Effector memory CD4-positive, alpha-beta T cell (primary cell): ENCODE measurements at places on chromosomes 1 and 21.

GRCh38 chr1:55623311-55623710 lies 408.1 kb upstream of the USP24 start:
- H3K4me3 ChIP-seq: no peak overlapping the region
- no peaks in the 10 kb centered on the region for H3K27me3 ChIP-seq

DNA sequence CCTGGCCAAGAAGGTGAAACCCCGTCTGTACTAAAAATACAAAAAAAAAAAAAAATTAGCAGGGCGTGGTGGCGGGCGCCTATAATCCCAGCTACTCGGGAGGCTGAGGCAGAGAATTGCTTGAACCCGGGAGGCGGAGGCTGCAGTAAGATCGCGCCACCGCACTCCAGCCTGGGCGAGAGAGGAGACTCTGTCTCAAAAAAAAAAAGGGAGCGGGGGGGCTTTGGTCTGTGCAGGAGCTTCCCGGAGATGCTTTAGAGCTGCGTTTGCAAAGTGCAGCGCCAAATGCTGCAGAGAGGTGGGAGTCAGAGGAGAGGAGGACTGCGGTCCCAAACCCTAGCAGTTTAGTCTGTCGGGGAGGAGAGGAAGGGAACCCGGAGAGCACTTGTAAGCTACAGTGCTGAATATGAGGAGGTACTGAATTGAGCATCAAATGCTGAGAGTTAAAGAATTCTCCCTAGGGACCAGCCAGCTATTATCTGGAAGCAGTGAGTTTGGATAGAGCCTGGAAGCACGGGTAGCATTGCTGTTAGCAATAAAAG lies 569 bp downstream of the FALEC start:
- no peak overlapping the region for H3K27ac ChIP-seq
- no peaks in the 10 kb centered on the region for H3K27me3 ChIP-seq
- peaks cover 11% of the 10 kb centered on the region for H3K4me1 ChIP-seq
- peak overlapping the region; percentile 69 for H3K4me3 ChIP-seq
- DNase-seq: no peak

DNA sequence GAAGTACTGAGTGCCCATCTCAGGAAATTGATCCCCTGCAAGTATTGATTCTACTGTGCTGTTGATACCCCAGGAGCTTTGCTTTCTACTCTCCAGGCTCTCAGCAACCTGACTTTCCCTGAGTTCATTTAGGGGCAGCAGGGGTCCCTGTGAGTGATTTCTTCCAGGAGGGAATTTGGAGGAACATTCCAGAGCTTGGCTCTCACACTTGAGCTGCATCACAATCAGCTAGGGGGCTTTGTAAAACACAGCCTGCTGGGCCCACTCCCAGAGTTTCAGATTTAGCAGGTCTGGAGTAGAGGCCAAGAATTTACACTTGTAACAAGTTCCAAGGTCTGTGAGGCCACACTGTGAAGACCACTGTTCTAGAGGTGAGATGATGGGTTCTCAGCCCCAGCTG lies 16.1 kb upstream of the ACTL8 start:
- DNase-seq: no peak
- no peak overlapping the region for H3K27ac ChIP-seq
- H3K4me3 ChIP-seq: no peak overlapping the region
- no peaks in the 10 kb centered on the region for H3K4me1 ChIP-seq
- H3K36me3 ChIP-seq: no peaks in the 10 kb centered on the region

- no peaks in the 10 kb centered on the region for H3K4me1 ChIP-seq
- DNase-seq: no peak
- no peak overlapping the region for H3K27ac ChIP-seq
- H3K36me3 ChIP-seq: no peaks in the 10 kb centered on the region
- no peak overlapping the region for H3K4me3 ChIP-seq
Observed at GRCh38 chr1:165129568-165130164, 226.8 kb downstream of the LMX1A start.

DNA sequence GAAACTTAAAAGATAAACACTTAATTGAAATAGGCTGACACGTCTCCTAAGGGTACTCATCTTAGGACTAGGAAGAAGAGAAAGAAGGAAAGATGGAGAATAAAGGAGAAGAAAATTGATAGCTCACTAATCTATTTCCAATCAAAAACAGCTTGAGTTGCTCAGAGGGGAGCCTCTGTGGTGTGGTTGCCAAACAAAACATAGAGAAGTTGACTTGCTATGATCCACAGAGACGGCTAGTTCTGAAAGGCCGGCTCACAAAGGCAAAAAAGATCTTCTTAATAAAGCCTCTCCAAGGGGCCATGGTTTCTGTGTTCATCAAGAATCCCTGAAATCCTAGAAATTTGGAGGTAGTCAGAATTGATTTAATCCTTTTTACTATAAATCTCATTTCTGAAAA lies 644.1 kb downstream of the LMO4 start:
- H3K4me3 ChIP-seq: no peak overlapping the region
- H3K4me1 ChIP-seq: no peaks in the 10 kb centered on the region
- H3K27ac ChIP-seq: no peak overlapping the region
- DNase-seq: no peak
- no peaks in the 10 kb centered on the region for H3K36me3 ChIP-seq

DNA sequence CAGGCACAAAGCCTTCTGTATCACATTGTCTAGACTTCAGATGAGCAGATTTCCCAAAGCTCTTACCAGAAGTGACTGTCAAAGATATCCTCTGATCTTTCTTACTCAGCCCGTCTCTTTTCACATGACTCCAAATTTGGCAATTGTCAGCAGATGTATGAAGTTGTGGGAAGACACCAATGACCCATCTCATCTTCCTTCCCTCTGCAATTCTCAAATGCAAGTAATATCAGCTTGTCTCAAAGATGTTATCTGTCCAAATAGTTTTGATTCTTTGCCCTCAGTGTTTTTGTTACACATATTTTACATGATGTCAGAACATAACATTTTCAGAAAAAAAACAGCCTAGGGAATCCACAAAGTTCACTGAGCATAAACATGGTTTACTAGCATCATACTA lies 45.1 kb upstream of the RGS2 start:
- H3K4me1 ChIP-seq: no peaks in the 10 kb centered on the region
- no peaks in the 10 kb centered on the region for H3K27me3 ChIP-seq
- no peaks in the 10 kb centered on the region for H3K36me3 ChIP-seq

DNA sequence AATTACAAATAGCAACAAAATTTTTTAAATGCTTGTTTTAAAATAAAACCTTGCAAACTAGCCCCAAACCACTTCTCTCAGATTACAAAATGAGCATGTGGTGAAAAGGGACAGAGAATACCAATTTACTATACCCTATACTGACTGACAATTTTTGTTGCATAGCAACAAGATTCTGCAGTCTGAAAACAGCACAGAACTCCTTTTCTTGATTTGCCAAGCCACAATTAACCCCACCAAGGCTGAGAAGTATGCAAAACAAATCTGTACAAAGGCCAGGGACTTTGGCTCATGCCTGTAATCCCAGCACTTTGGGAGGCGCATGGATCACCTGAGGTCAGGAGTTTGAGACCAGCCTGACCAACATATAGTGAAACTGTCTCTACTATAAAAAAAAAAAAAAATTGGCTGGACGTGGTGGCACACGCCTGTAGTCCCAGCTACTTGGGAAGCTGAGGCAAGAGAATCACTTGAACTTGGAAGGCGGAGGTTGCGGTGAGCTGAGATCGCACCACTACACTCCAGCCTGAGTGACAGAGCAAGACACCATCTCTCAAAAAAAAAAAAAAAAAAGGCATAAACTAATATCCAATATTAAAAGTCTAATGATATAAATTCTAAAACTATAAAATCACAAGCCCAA lies 21.8 kb downstream of the ENAH start:
- no peaks in the 10 kb centered on the region for H3K27me3 ChIP-seq
- H3K4me3 ChIP-seq: no peak overlapping the region
- DNase-seq: no peak
- H3K27ac ChIP-seq: no peak overlapping the region

DNA sequence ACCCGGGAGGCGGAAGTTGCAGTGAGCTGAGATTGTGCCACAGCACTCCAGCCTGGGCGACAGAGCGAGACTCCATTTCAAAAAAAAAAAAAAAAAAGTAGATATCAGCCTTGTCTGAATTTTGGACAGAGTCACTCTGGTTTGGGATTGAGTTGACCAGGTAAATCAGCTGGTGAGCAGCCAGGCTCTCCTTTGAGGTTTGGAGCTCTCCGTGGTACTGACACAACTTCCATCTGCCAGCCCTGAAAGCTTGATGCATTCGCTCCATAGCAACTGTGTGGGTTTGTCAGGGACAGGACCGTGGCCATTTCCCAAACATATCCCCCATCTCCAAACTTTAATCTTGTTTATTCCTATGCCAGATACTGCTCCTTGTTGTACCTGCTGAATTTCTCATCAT lies 155.2 kb downstream of the DMRTA2 start:
- H3K27ac ChIP-seq: no peak overlapping the region
- H3K27me3 ChIP-seq: no peaks in the 10 kb centered on the region
- H3K36me3 ChIP-seq: no peaks in the 10 kb centered on the region
- no peaks in the 10 kb centered on the region for H3K4me1 ChIP-seq
- H3K4me3 ChIP-seq: no peak overlapping the region

- H3K27ac ChIP-seq: no peak overlapping the region
- DNase-seq: no peak
- H3K27me3 ChIP-seq: no peaks in the 10 kb centered on the region
- H3K36me3 ChIP-seq: no peaks in the 10 kb centered on the region
Observed at GRCh38 chr1:209989525-209989924, 51.5 kb downstream of the SYT14 start.

- H3K4me1 ChIP-seq: no peaks in the 10 kb centered on the region
- H3K36me3 ChIP-seq: no peaks in the 10 kb centered on the region
- H3K27me3 ChIP-seq: no peaks in the 10 kb centered on the region
Observed at GRCh38 chr1:88284666-88285366, 399.3 kb upstream of the PKN2 start.

GRCh38 chr1:180252638-180253536 lies 22.8 kb downstream of the LHX4 start:
- H3K27me3 ChIP-seq: peaks cover 12% of the 10 kb centered on the region
- no peaks in the 10 kb centered on the region for H3K4me1 ChIP-seq
- no peak overlapping the region for H3K27ac ChIP-seq

DNA sequence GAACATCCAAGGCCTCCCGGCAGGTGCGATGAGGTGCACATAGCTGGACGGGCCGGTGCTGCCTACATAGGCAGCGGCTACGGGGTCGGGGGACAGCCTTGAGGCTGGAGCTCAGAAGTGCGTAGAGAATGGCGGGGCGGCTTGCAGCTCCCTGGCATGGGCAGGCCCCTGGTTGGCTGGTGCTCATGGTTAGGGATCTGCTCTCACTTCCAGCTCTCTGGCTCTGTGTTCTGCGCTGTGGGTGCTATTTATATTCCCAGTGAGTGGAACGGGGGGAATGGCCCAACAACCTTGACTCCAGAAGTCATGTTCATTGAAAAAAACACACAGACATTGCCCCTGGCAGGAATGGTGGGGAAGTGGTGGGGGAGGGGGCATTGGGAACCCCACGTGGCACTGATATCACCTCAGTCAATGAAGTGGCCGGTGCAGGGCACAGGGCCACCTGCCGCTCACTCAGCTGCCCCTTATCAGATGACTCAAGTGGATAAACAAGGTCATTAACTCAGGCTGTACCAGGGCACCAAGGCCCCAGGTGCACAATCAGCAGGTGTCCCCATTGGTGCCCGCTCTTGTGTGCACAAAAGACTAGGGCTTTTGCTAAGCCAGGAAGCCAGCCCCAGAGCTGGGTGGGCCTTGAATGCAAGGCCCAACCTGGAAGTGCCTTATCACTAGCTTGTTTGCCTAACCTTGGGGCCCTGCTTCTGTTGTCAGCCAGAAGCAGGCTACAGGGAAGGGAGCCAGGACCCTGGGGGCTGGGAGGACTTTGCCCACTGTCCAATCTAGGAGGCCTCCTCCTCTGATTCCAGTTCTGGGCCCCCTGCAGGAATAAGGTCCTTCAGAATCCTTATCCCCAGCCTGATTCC lies at the start of gene NR0B2:
Gene NR0B2 (minus strand): TSS at position 222 of the 866 bp plus-strand sequence. CDS start 35 bp downstream, at position 187.
- H3K4me3 ChIP-seq: no peak within 1 kb of the TSS
- DNase-seq: no peak
- H3K27me3 ChIP-seq: no peaks in the 10 kb centered on the region
- no peak within 1 kb of the TSS for H3K27ac ChIP-seq
- H3K36me3 ChIP-seq: no peaks in the 10 kb centered on the region

DNA sequence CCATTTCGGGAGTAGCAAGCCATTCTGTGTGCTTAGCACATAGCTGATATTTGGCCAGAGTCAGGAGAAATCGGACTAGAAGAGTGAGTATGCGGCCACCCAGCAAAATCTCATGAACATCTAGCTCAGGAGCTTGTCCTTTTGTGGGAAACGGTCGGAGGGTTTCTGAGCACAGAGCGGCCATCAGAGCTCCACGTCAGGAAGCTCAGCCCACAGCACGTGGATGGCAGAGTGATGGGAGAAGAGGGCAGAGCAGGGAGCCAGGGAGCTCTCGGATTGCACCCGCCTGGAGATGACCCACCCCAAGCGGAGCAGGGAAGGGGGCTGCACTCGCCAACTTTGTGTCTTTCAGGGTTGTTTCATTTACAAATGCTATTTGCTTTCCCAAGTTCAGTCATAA lies 13.9 kb downstream of the RCAN3 start:
- peaks cover 34% of the 10 kb centered on the region for H3K4me1 ChIP-seq
- peaks cover 47% of the 10 kb centered on the region for H3K36me3 ChIP-seq
- no peak for DNase-seq
- no peak overlapping the region for H3K27ac ChIP-seq
- H3K4me3 ChIP-seq: no peak overlapping the region
- no peaks in the 10 kb centered on the region for H3K27me3 ChIP-seq

GRCh38 chr1:172679000-172679772 lies 20.3 kb downstream of the FASLG start:
- H3K36me3 ChIP-seq: no peaks in the 10 kb centered on the region
- no peak overlapping the region for H3K27ac ChIP-seq
- DNase-seq: no peak
- H3K4me3 ChIP-seq: no peak overlapping the region
- H3K4me1 ChIP-seq: peaks cover 25% of the 10 kb centered on the region

DNA sequence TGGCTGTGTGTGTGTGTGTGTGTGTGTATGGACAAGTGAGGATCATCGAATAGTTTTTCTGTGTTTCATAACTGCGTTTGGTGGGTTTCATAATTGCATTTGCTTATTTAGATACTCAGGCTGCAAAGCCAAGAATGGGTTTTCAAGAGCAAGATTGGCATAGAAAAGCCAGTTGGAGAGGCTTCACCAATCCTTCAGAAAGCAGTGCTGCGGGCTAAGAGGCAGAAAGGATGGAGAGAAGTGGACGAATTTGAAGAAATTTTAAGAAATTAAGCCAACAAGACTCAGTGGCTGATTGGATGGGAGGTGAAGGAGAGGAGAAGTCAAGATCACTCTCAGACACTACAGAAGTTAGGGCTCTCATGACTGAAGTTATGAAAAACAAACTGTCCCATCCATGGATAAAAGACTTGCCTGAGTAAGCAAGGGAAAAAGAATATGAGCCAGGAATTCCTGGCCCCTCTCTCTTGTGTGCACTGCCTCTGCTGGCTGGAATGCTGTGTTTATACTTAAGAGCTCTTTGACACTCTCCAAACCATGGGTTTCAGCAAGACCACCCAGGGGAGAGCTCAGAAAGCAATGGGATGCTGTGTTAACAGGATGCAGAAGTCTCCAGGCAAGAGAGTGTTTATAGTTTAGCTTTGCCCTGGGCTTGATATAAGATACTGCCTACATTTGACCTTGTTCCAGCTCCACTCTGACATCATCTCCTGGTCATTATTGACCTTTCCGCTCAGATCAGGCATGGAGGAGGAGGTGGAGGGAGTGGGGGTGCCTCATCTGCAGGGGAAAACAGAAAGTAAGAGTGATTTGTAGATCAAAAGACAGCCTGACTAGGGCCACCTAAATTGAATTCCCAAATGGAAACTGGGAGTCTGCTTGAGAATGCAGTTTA lies 232.0 kb upstream of the PLXNA2 start:
- no peaks in the 10 kb centered on the region for H3K36me3 ChIP-seq
- DNase-seq: no peak
- H3K4me1 ChIP-seq: no peaks in the 10 kb centered on the region
- H3K4me3 ChIP-seq: no peak overlapping the region
- no peak overlapping the region for H3K27ac ChIP-seq
